ENCODE measurements at places on chromosomes 7 and 10.

DNA sequence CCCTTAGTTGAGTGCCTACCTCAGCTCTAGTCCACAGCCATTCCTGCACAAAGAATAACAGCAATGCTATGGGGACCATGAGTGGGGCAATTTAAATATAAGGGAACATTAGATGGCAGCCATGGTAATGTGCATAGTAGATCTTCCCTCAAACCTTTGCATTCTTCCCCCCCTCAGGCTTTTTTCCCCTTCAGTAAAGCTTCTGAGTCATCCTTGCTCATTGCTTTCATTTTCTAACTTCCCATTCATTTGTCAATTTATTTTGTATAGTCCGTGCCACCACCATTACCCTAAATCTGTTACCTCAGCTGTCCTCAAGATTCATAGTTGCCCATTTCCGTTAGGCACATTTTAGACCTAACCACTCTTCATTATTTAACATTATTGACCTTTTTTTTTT lies 10.7 kb downstream of the HECTD2 start:
- DNase-seq, result no peak

DNA sequence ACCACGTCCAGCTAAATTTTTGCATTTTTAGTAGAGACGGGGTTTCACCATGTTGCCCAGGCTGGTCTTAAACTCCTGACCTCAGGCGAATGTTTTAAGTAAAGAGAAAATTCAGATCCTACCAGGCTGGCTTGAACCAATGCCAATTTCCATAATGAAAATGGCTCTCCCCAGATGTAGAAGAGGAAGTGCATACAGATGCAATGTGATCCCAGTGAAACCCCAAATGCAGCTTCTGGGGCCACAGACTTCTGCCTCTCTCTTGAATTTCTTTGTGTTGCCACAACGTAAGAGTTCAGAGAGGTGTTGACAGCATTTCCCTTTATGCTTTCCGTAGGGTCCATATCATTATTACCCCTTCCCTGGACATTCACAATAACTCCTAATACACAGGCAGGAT lies 29.6 kb upstream of the GOT1 start:
- no peak for DNase-seq

- no peak for DNase-seq
Observed at GRCh38 chr7:41501006-41501405, 201.9 kb downstream of the INHBA start.

DNA sequence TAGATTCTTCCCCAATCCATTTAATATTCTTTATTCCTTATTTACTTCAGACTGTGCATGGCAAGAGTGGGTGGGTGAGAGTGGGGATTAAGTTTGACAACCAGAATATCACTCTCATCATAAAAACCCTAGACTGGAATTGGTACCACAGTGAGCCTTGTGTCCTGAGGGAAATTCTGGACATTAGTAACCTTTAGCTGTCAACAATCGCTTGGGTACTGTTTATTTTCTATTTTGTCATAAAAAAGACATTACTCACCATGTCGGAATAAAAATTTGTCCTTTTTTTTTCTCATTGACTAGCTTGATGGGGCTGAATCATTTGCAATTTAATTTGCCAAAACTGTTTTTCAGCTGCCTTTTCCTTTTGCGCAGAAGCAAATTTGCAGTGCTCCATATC lies 176.1 kb upstream of the SEMA3C start:
- no peak for DNase-seq

DNA sequence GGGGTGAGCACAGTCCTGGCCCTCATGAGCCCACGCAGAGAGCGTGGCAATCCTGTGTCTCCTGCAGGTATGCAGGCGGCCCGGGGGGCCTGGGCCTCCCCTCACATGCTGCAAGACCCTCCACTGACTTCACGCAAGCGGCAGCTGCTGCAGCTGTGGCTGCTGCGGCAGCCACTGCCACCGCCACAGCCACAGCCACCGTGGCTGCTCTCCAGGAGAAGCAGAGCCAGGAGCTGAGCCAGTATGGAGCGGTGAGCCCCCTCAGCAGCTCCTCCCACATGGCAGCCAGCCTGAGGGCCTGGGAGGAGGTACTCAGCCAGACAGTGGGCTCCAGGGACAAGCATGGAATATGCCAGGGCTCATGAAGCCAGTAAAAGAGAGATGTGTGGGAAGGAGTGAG lies 8.7 kb downstream of the ZMIZ2 start:
- no peak for DNase-seq

DNA sequence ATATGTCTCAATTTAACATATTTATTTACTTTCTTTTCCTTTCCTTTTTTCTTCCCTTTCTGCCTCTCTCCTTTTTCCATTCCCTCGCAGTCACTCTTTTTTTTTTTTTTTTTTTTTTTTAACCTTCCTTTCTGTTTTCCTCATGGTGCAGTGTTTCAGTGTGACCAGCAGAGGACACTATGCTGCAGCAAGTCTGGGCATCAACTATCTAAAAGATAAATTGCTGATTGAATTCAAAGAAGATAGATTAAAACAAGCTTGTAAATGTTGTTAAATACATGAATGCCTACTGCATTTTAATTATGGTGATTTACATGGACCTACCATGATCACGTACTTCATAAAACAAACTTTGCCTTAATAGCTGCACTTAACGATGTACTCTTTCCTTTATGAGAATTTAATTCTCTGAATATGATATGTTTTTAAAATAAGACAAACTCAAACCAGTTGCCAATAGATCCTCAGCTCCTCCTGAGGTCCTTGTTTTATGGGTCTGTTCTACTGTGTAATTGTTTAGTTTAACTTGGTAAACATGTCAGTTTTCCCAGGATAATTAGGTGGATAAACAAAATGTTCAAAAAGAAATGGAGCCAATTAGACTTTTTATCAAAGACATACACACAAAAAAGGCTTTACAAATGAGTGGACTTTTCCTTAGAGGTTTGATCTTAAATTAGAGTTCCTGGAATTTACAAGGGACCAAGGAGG lies 101.0 kb upstream of the AGR3 start:
- DNase-seq, result peak; percentile 30

GRCh38 chr10:97028126-97028831 lies 157.5 kb downstream of the SLIT1 start:
- no peak for DNase-seq
